ENCODE measurements at places on chromosomes 1 and 21. TPM values are rescaled to one million over a fixed set of nuclear protein-coding genes. Genes with fewer than 3 reads are reported as not detected.

CYP4X1 gene
- total RNA-seq = 0.04 TPM

CFAP45 gene
- total RNA-seq = 0.61 TPM

MPC2 gene
- total RNA-seq = 84.2 TPM

CCDC30 gene
- 0.59 TPM for total RNA-seq

ARHGAP30 gene
- total RNA-seq = 0.14 TPM

MAP1LC3C gene
- total RNA-seq = not detected

TLCD4 gene
- 10.6 TPM for total RNA-seq

NEK2 gene
- total RNA-seq = 45.6 TPM

SH3D21 gene
- total RNA-seq = 2.3 TPM

TMEM81 gene
- 2.5 TPM for total RNA-seq

PCP4 gene
- not detected for total RNA-seq

ST6GALNAC3 gene
- total RNA-seq = 0.47 TPM

PYHIN1 gene
- total RNA-seq = not detected

NID1 gene
- total RNA-seq = 8.1 TPM

CHODL gene
- not detected for total RNA-seq

RASSF5 gene
- total RNA-seq = 1.2 TPM

CNTN2 gene
- total RNA-seq = 0.01 TPM

ADAM15 gene
- total RNA-seq = 76.9 TPM

E2F2 gene
- 2.5 TPM for total RNA-seq

LCE4A gene
- total RNA-seq = not detected

LHX8 gene
- total RNA-seq = 1.2 TPM

HUNK gene
- total RNA-seq = 1.4 TPM

DPT gene
- not detected for total RNA-seq

FMO5 gene
- total RNA-seq = 0.21 TPM

S100A5 gene
- 0.70 TPM for total RNA-seq

KRTAP7-1 gene
- total RNA-seq = not detected

SLFNL1 gene
- 0.09 TPM for total RNA-seq

CFHR3 gene
- total RNA-seq = 0.10 TPM

OR2T35 gene
- total RNA-seq = not detected

SMG7 gene
- 40.1 TPM for total RNA-seq

RGS18 gene
- total RNA-seq = not detected

NKAIN1 gene
- total RNA-seq = 0.99 TPM

LRRC71 gene
- total RNA-seq = 0.21 TPM

GBP4 gene
- total RNA-seq = not detected

Measured in A549 treated with CORT108297 at 1 μM for 4 hours (cell line).